ENCODE measurements at places on chromosomes 3 and 15. TPM values are rescaled to one million over a fixed set of nuclear protein-coding genes. Genes with fewer than 3 reads are reported as not detected.

DNA sequence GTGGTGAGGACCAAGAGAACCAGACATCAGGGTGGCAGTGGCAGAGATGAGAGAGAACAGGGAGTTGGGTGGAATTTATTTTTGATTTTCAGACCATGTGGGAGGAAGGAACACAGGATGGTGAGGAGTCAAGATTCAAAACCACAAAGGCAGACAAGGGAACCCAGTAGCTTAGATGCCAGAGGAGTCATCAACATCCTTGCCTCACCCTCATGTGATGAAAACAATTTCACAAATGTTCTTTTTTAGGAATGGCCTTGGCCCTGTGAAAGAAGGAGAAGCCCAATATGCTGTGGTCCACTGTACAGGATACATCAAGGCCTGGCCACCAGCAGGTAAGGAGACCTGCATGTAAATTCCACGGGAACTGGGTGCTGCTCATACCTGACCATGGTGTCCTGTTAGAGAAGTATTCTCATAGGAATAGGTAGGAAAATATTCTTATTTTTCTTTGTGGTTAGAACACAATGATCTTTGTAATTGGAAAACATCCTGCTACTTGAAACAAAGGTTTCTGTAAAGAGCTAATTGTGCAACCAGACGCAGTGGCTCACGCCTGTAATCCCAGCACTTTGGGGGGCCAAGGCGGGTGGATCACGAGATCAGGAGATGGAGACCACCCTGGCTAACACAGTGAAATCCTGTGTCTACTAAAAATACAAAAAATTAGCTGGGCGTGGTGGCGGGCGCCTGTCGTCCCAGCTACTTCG is 110.0 kb downstream of the ARNT2 start:
- no peak for DNase-seq

GRCh38 chr3:69930564-69930963 is 69.0 kb upstream of the SAMMSON start:
- no peak for DNase-seq

- no peak for DNase-seq
These were observed 10.1 kb downstream of the AGTR1 start for GRCh38 chr3:148707601-148708380.

ZNF860 gene
- 0.73 TPM for total RNA-seq

DNA sequence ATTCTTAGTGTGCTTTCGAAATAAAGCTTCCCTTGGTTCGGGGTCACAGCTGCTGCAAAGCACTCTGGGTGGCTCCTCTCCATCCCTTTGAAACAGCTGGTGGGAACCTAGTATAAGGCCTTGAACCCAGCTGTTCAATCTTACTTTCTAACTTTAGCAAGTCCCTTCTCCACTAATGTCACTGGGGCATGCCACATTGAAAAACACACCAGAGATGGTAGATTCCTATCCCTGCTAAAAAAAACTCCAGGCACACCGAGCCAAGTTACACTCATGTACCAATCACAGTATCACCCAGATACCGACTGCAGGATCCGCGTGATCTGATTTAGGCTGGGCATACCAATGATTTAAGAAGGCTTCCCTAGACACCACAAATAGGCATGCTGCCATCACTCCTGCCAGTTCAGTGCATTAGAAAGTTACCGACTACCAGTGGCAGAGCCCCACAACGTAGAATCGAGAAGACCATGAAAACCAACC is 65.0 kb downstream of the WWTR1 start:
- DNase-seq = peak; percentile 63

DNA sequence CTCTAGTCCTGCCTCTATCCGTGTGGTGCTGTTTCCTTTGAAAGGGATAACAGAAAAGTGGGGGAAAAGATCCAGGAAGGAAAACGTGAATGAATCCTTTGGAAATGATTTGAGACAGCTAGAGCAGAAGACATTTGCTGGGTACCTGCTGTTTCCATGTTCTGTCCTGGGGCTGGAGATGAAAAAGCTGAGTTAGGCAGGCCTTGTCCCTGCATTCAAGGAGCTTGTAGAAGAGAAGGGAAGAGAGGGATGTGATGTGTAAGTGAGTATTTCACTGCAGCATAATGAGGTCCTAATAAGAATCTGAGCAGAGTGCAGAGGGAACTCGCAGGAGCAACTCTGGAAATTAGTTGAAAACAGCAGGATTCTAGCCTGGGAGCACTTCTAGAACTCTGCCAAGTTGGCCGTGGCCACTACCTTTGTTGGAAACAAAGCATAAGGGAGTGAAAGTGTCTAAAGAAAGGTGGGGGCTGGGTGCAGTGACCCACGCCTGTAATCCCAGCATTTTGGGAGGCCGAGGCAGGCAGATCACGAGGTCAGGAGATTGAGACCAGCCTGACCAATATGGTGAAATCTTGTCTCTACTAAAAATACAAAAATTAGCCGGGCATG is 13.8 kb upstream of the SEMA4B start:
- DNase-seq = no peak

DNA sequence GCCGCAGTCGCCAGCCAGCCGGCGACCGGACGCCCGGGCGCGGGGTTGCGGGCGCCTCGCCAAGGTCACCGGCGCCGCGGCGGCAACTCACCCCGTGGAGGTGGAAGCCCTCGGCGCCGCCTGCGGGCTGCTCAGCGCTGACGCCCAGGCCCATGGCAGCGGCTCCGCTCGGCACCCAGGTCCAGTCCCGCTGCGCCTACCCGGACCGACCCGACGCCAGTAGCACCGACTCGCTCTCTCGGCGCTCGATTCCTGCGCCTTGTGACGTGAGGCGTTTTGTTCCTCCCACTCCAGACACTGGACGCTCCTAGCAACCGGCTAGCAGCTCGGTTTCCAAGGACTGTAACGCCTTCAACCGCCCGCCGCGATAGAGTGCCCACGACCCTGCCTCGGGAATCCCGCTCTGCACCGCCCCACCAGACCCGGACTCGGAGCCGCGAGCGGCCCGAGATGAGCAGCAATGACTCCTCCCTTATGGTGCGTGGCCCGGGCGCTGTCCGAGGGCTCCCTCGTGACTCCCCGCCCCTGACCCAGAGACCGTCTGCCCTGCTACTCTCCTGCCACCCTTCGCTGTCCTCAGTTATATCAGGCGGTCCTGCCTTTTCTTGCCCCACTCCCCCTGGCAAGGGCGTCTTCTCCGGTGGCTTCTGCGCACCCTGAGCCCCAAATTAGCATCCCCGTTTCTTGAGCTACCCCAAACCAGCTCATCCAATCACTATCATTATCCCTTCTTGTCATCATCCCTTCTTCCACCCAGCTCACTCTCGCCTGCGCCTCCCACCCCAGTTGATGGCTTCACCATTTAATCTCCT is at the start of the genes GORASP1 and TTC21A:
Gene GORASP1, minus strand, starts transcription at position 240 of the 812 bp plus-strand sequence. Its CDS starts 86 bp downstream, at position 154.
Gene TTC21A, plus strand, starts transcription at position 293 of the 812 bp plus-strand sequence. Its CDS starts 158 bp downstream, at position 451.
- DNase-seq = peak; percentile 86

- DNase-seq = no peak
These were observed 101.1 kb downstream of the BOC start for GRCh38 chr3:113312416-113312815.

GRCh38 chr3:114464548-114464947 is 170.7 kb downstream of the TIGIT start:
- no peak for DNase-seq

DNA sequence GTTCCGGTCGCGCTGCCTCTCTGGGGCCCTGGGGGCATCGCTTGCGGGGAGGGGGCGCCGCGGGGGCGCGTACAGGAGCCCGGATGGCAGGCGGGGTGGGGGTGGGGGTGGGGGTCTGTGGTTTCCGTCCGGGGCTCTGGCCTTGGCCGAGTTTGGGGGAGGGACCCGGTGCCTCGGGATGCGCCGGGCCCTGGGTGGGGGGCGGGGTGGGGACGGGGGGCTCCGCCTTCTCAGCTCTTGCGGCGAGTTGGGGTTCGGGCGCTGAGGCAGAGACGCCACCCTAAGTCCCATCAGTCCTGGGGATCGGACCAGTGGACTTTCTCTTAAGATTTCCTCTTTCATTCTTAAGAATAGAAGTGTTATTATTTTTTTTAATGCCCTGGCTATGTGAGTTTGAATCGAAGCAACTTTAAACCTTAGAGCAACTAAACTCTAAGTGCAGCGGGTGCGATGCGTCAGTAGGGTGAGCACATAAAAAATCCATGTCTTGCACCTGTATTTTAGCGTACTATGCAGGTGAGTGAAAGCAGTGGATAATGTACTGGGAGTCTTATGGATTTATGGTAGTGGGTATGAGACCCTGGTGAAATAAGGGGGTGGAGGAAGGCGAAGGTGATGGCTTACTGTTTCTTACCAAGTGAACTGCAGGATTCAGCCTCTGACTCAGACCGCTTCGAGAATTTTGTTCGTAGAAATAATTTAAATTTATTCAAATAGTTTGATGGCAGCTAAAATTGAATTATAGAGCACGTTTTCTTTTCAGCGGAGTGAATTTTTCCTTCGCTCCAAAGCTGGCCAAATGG is 762 bp downstream of the CTNNB1 start:
- peak; percentile 54 for DNase-seq

DNA sequence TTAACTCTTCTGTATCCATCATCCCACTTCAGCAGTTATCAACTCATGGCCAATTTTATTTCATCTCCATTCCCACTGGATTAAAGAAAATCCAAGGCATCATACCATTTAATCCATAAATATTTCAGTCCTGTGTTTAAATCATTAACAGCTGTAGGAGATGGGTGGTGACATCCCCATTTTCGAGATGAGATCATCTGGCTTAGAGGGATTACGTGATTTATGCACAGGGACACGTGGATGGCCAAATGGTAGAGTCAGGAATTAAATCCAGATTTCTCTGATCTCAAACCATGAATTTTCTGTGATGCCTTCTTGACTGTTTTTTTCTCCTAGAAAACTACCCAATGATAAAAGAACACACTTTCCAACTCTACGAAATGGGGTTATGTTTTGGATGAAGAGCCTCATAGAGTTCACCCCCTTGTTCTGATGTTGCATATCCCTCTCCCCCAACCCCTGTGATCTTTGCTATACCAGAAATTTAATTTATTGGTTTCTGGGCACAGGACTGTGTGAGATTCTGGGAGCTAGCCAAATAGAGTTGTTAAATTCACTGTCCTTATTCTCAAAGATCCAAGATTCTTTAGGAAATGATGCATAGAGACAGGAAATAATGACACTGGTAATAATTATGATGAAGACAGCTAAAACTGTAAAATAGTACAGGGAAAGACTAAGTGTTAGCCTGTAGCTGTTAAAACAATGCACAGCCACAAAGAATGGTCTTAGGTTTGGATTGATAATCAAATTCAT is 7.4 kb downstream of the ZNF589 start:
- DNase-seq = peak; percentile 49

GRCh38 chr3:18366258-18366657 is 58.9 kb downstream of the SATB1 start:
- no peak for DNase-seq

DNA sequence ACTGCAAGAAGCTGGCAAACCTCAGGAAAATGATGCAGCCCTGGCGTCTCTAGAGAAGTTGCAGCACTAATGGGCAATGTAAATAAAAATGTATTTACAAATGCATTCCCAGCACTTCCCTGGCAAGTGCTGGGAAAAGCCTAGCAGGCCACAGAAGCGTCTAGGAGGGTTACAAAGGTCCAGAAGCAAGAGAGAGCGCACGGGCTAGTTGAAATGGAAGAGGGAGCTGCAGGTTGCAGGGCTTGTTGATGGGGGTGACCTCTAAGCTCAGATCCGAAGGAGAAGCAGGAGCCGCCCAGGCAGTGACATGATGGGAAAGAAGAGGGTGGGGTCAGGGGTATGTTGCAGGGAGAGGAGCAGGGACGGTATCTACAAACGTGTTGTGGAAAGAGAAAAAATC is 2.7 kb upstream of the KNL1 start:
- no peak for DNase-seq

GCHFR gene
- total RNA-seq = 6.3 TPM

DNA sequence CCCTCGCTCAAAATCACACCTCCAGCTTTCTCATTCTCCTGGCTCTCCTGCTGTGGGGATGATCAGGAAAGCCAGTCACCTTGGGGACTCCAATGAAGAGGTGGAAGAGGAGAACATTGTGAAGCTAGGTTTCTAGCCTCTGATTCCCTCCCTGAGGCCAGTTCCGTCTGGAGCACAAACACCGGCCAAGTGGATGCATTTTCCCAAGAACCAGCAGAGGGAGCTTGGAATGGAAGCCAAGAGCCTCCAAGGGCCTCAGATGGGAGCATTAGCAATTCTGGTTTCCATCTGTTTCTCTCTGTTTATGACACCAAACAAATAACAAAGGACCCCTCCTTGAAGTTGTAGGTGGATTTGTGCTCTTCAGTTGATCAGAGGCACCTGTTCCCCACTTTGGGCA is 40.6 kb upstream of the NMNAT3 start:
- no peak for DNase-seq

GRCh38 chr3:167798443-167798842 is 62.9 kb downstream of the SERPINI1 start:
- no peak for DNase-seq

IGDCC3 gene
- not detected for total RNA-seq

GRCh38 chr3:89184151-89184995 is 77.0 kb downstream of the EPHA3 start:
- no peak for DNase-seq

CDCP1 gene
- not detected for total RNA-seq

DNA sequence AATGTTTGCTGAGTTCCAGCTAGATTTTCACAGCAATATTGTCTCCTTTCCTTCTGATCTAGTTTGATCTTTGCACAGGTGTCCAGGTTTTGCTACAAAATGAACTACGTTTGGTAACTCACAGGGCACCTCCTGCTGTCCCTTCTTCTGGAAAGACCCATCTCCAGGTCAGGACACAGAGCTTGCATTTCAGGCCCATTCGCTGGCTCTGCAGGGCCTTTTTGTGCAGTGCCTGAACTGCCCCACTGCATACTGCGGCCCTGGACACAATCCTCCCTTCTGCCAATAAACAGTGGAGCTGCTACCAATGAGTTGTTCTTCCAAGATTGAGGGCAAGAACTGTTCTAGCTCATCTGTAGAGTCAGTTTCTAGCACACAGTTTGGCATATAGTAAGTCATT is 50.7 kb upstream of the BDH1 start:
- no peak for DNase-seq

TPRG1 gene
- total RNA-seq = not detected

TMC3 gene
- total RNA-seq = not detected

SMCO1 gene
- total RNA-seq = not detected

PP2D1 gene
- total RNA-seq = not detected

CEMIP gene
- total RNA-seq = not detected

DNA sequence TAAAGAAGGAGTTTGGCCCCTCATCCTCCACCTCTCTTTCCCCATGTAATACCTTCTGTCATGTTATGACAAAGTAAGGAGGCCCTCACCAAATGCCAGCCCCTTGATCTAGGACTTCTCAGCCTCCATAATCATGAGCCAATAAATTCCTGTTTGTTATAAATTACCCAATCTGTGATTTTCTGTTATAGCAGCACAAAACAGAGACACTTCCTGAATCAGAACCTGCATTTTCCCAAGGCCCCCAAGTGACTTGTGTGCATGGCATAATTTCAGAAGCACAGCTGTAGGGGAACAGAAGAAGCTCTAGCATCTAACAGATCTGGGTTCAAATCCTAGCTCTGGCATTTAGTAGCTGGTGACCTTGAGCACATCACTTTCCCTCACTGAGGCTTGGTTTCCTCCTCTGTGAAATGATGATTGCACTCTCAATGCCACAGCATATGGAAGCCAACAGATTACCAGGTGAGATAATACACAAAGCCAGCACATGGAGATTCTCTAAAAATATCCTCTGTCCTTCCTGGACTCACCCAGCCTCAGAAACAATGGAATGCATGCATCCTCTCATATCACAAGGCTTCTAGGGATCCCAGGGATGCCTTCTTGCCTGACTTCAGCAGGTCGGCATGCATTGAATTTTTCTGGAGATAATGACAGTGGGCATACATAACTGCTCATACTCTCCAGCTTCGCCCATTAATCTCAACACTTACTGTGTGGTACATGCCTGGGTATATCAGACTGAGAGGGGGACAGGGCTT is 26.3 kb downstream of the TLNRD1 start:
- DNase-seq = no peak

GRCh38 chr15:81454024-81454423 is 80.0 kb upstream of the TMC3 start:
- peak; percentile 2 for DNase-seq

All from endothelial cell of umbilical vein (primary cell).